ENCODE measurements at places on chromosomes 6 and 20.

GRCh38 chr6:20564777-20565176, 30.5 kb downstream of the CDKAL1 start:
- no peak for DNase-seq

- peak; percentile 30 for DNase-seq
Observed at GRCh38 chr6:151493804-151494234, at the start of gene CCDC170. Gene CCDC170 (plus strand): TSS chr6:151494017. CDS start chr6:151494129, 112 bp downstream.

DNA sequence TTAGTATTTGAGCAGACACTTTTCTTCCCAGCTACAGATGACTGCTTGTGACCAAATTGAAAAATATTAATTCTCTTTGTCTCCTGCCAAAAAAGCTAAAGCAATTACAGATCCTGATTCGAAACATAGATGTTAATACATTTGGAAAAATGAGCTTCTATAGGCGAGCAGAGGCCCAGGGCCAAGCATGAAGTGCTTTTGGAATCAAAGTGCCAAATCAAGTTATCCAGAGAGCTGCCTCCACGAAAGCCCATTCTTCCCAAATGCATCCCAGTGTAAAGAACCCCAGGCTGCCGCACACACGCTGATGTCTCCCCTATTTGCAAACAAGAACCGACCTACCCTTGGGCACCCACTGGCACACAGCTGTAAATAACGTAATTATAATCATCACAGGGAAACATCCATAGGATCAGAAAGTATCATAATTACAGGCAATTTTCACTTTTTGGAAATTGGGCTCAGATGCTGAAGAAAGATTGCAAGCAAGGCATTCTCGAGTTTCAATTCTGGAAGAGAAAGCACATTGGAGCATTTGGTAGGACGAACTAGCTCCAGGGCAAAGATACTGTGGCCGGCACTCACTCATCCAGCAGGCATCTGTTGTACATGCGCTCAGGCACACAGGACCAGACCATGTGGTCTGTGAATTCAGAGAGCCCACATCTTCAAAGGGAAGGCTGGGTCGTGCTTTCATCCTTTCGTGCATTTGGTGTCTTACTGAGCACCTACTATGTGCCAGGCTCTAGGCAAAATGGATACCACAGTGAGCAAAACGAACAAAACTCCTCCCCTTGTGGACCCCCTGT, 45.9 kb downstream of the BMP7 start:
- no peak for DNase-seq

- no peak for DNase-seq
Observed at GRCh38 chr6:128208851-128209580, 308.2 kb upstream of the THEMIS start.

DNA sequence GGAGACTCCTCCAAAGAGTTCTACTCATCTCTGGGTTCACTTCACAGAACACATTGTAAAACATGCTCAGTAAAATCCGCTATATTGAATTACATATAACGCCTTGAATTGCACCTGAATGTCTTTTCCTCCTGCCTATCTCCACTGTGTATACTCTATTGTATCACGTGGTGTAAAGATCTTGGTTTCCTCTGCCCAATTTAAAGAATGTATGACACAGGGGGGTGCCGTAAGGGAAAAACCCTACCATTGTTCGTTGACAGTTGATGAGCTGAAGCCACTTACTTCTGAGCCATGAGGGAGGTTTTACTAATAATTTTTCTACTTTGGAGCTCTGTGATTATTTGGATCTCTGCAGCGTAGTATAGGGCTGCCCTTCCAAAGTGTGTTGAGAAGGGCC, 6.0 kb downstream of the ASF1A start:
- no peak for DNase-seq

GRCh38 chr20:64105846-64106434, 1.4 kb downstream of the NPBWR2 start:
- DNase-seq: no peak

- no peak for DNase-seq
Observed at GRCh38 chr20:37276494-37277252, 12.8 kb upstream of the MANBAL start.

GRCh38 chr6:151436802-151437201, 15.1 kb downstream of the RMND1 start:
- DNase-seq: no peak

DNA sequence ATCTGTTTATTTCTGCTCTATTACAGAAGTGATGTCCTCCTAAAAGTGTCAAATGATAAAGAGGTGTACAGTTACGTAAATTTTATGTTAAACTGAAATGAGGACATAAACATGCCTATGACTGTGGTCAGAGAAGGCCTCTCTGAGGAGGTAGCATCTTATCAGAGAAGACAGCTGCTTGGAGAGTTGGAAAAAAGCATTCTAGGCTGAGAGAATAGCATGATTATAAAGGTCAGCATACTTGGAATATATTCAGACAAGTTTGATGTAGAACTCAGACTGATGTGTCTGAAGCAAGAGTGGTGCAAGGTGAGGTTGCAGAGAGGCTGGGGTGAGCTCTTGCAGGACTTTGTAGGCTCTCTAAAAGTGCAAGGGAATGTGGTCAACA, 3.1 kb upstream of the PCNA start:
- no peak for DNase-seq

- DNase-seq: no peak
Observed at GRCh38 chr6:169045486-169045885, 208.2 kb downstream of the THBS2 start.

GRCh38 chr6:134238960-134239795, 78.7 kb downstream of the SGK1 start:
- no peak for DNase-seq

GRCh38 chr20:64153410-64153809, 10.8 kb upstream of the MYT1 start:
- DNase-seq: no peak

DNA sequence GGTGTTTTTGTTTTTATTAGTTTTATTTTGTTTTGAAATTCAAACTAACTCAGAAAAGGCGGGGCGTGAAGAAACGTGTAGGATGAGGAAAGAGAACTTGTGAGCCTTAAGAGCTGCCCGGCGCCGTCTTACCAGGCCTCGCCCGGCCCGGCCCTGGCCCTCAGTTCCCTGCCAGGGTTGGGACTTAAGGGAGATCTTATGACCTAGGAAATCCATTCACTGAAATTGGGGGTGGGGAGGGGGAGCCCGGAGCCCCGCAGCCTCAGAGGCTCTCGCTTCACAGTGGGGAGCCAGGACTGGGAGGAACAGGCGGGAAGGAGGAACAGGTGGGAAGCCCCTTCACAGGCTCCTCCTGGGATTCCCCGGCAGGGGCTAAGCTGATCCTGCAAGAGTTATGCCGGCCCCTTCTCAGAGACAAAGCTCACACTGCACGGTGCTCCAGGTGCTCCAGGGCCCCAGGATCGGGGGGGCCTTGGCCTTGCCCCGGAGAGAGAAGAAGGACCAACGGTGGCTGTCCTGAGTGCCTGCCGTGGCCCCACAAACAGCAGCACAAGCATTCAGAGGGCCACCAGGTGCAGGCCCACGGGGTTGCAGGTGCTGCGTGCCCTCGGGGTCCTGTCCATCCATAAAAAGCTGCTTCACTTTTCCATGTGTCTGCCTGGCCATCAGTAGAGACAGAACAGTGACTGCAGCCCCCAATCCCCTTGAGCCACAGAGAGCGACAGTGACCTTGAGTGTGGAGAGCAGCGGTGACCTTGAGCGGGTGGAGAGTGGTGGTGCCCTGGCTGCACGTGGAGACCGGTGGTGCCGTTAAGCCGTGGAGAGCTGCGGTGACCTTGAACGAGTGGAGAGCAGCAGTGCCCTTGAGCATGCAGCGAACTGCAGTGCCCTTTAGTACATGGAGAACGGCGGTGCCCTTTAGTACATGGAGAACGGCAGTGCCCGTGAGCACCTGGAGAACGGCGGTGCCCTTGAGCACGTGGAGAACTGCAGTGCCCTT, 152.7 kb downstream of the DLL1 start:
- DNase-seq: peak; percentile 11

DNA sequence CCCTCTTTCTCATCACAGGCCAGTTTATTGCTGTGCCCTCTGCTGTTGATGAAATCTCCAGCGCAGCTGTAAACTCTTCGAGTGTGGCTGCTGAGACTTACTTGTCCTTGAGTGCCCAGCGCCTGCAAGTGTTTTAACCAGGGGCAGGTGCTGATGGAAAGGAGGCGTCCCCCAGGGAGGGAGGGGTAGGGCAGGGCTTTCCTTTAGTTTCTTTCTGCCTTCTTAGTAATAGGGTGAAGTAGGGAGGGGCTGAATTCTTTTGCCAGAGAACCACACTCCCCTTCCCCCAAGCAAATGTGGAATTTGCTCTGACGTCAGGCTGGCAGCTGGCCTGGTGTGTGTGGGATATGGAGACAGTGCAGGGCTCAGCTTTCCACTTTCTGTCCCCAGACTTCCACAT, 61.2 kb downstream of the IGF2R start:
- DNase-seq: no peak

DNA sequence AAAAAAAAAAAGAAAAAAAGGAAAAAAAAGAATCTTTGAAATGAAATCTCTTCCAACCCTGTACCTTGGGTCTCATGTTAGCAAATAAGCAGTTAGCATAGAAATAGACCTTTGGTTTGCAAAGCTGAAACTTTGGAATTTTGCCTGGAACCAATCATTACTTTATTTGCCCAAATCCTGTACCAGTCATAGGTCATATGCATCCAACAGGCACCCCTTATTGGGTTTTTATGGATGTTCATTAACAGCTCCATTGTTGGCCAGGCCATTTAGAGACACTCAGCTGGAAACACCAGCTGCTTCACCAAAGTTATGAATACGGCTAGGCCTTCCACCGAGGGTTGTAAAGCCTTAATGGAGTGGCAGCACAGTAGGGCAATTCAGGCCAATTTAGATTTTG, 53.0 kb downstream of the ALDH8A1 start:
- DNase-seq: no peak

DNA sequence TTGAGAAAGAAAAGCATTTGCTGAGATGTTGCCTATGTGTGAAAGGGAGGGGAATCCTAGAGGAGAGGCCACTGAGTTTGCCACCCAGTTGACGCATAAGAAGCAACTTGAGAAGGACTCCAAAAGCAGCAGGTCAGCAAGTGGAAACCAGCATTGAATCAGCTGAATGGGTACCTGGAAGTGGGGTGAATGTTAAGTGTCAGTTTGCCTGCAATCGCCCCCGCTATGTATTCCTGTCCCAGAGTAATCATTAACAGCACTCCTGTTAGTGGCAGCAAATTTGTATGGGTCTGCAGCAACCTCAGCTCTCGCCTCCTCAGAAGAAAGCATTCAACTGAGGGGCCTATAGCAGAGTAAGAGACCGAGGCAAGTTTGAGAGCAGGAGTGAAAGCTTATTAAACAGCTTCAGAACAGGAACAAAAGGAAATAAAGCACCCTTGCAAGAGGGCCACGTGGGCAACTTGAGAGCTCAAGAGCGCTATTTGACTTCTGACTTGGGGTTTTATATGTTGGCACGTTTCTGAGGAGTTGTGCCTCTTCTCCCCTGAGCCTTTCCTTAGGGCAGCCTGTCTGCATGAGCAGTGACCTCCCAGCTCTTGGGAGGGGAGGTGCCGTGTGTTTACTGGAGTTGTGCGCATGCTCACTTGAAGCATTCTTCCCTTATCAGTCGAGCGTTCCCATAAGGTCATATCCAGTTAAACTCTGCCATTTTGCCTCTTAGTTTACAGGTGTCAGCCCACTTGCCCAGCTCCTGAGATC, 122.6 kb upstream of the PHACTR1 start:
- DNase-seq: no peak

- no peak for DNase-seq
Observed at GRCh38 chr6:157559201-157559756, 178.3 kb downstream of the ZDHHC14 start.

- no peak for DNase-seq
Observed at GRCh38 chr20:35788796-35789195, 17.0 kb downstream of the PHF20 start.

GRCh38 chr6:16405375-16405774, 167.0 kb downstream of the GMPR start:
- no peak for DNase-seq

DNA sequence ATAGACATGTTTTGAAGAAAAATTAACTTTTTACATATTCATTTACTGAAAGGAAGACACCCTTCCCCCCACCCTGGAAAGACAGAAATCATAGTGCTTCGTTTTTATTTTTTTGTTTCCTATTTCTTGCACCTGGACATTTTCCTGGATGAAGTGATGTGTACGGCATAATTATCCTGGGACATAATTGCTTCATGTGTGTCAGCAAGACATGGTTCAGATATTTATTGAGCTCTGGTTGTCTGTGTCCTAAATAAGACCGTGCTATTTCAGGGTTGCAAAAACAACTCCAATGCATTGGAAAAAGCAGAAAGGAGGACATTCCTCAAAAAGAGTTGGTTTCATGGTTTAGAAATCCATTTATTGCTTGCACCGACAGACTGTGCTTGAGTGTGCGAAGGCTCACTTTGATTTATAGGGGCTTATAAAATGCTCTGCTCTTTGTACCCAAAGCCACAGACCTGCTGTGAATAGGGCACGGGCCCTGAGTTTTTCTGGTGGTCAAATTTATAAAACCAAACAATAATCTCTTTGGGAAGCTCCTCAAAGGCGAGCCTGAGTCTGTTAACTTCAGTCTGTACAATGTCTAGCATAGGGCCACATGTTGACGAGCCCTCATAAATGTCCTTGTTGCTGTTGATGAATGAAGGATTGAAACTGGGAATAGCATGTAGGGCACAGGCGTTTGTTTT, 179.5 kb downstream of the SOX4 start:
- no peak for DNase-seq

DNA sequence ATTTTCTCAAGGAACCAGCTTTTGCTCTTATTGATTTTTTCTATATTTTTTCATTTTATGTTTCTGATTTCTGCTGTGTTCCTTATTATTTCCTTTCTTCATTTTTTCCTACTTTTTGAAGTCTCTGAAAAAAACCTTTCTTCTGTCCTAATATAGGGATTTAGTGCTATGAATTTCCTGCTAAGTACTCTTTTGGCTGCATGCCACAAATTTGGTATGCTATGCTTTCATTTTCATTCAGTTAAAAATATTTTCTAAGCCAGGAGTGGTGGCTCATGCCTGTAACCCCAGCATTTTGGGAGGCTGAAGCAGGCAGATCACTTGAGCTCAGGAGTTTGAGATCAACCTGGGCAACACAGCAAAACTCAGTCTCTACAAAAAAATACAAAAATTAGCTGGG, 30.6 kb downstream of the SIRPD start:
- DNase-seq: no peak

- no peak for DNase-seq
Observed at GRCh38 chr6:107495196-107495643, 5.3 kb downstream of the SOBP start.

GRCh38 chr6:106084106-106084988, 1.8 kb upstream of the PRDM1 start:
- no peak for DNase-seq

DNA sequence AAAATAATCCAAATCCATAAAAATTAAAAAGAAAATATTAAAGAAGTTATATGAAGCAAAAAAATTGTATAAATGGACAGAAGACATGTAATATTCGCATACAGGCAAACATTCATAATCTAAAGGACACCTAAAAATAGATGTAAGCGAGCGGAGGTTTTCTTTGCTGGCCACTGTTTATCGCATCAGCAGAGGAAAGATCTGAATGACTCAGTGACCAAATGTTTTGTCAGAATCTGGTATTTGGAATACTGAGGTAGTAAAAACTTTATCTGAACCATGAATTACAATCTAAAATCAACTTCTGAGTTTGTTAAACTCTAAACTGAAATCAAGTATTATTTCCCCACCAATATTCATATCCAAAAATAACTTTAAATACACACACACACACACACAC, 7.8 kb downstream of the TSPYL4 start:
- no peak for DNase-seq
